ENCODE measurements at places on chromosomes 1 and 21.

DNA sequence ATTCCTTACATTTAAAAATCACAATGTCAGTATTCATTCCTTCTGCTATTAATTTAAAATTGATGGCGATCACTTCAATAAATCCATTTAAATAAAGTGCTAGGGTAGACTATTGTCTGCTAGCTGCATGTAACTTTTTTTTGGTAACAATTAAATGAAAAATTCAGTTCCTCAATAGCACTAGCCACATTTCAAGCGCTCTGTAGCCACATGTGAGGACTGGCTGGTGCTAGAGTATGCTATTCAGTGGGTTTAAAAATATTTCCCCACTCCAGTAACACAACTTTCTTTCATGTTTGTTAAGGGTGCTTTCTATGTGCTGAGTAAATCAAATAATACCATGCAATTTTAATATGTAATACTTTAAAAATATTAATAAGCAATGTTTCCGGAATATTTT, 108.2 kb downstream of the LTN1 start:
- no peak for DNase-seq

GRCh38 chr1:171762143-171762563, 19.3 kb upstream of the METTL13 start:
- no peak for DNase-seq

DNA sequence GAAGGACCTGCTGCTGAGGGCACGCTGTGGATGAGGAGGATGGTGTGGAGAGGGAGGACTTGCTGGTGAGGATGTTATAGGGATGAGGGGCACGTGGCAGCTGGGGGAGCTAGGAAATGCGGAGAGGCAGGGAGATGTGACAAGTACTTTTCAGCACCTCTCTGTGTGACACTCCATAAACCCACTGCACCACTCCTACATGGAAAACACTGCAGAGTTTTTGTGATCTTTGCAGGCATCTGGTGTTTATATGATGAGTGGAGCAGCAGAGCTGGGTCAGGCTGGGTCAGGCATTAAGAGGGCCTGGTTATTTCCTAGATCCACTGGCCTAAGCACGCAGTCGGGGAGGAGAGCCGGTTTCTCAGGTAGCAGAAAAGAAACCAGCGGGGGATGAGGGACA, 167.3 kb upstream of the COA6 start:
- DNase-seq, result no peak

GRCh38 chr1:229164836-229165735, 105.8 kb upstream of the RAB4A start:
- DNase-seq, result no peak

- no peak for DNase-seq
Observed at GRCh38 chr1:40633931-40634376, 31.5 kb downstream of the RIMS3 start.

DNA sequence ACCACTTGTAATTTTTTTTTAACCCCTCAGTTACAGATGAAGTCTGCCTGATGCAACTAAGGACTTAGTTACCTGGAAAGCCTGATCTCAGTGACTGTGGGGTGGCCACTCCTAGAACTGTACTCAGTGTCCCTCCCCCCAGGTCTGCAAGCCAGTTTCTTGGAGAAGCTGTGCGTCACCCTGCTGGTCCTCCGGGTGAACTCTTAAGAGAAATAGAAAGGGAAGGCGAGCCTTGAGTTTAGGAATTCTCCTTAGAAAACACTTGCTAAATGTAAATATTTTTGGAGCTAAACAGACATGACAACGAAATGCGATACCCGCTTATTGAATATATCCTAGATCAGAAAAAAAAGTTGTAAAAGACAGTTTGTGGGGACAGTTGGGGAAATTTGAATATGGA, 730 bp downstream of the SLC16A4 start:
- DNase-seq, result no peak

GRCh38 chr21:39020751-39021477, 162.3 kb downstream of the PSMG1 start:
- no peak for DNase-seq

DNA sequence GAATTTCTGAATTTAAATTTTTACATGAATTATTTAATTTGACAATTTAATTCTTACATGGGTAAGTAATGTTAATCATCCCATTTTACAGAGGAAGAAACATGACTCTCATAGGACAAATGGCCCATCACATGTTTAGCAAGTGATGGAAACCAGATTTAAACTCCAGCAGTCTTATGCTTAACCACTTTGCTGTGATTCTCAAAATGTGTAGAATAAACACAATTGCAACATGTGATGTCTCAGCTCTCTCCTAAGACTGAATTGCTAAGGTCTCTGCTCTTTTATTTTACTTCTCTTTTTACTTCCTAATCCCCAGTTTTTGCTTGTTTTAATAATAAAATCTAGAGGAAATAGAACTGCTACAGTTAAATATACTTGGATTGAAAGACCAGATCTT, 42.8 kb downstream of the HS2ST1 start:
- no peak for DNase-seq

- DNase-seq, result no peak
Observed at GRCh38 chr1:152343006-152343405, 16.8 kb downstream of the FLG2 start.

DNA sequence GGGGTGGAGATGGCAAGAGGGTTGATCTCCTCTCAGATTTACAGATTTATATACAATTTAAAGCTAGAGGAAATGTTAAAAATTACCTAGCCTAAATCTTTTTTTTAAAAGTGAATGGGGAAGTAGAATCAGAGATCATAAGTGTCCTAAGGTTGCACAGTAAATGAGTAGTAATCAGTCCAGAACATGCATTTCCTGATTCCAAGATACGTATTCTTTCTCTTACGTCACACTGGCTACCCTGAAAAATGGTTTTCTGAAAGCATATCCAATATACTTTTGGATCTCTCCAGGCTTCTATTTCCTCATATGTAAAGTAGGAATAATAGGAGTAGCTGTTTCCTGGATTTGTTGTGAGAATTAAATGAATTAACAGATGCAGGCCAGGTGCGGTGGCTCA, 11.7 kb downstream of the GADD45A start:
- no peak for DNase-seq

DNA sequence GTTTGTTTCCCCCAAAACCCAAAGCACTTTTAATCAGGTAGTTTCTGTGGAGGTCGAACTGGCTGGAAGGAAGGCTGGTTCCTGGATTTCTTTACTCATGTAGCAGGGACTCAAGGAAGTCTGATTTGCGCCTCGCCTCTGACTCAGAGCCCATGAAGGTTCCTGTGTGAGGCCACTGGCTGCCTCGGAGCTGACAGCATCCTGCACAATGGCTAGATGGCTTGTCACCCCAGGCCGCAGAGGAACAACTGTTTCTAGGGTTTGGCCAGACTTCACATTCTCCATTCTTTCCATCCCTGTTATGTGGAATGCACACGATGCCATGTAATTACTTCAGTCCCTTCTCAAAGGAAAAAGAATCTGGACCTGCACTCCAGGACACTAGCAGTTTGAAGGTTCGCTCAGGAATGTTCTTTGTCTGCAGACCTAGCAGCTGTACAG, 39.1 kb upstream of the PRSS38 start:
- no peak for DNase-seq

DNA sequence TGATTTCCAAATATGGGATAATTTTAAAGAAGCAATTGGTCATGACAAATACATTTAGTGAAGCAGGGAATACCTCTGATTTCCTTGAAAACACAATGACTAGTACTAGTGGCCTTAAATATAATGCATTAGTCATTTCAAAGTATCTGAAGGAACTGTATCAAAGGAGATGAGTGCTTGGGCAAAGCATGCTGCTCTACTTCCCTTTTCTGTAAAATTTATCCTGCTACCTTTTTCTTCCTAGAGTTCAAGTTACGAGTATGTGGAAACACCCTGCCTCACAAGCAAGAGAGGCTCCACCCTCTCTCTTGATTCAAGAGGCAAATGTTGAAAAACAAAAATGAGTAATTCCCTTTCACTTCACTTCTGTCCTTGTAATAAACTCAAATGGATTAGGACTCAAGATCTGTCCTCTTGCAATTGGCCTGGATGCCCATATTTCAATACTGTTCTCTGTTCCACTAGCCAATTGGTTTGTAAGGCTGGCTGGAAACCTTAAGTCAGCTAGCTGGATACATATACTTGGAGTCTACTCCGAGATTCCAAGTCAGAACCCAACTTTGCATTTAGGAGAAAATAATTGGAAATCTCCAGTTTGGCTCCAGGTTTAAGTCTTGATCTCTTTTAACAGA, 92.5 kb downstream of the CDC42BPA start:
- DNase-seq, result no peak

GRCh38 chr1:2229037-2229864, 1.1 kb downstream of the SKI start:
- no peak for DNase-seq

DNA sequence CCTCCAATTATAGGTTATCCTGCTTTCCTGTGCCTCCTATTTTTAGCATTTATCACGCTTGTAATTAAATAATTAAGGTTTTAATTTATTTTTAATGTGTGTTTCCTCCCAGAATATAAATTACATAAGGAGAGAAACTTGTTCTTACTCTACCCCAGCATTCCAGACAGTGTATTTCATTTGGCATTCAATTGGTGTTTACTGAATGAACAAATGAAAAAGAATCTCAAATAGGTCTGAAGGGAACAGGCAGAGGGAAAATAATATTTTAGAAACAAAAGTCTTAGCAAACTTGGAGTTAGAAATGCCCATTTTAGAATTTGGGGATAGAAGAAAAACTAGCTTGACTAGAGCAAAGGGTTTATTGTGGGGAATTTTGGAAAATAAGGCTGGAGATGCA, 9.9 kb upstream of the RSRP1 start:
- no peak for DNase-seq

DNA sequence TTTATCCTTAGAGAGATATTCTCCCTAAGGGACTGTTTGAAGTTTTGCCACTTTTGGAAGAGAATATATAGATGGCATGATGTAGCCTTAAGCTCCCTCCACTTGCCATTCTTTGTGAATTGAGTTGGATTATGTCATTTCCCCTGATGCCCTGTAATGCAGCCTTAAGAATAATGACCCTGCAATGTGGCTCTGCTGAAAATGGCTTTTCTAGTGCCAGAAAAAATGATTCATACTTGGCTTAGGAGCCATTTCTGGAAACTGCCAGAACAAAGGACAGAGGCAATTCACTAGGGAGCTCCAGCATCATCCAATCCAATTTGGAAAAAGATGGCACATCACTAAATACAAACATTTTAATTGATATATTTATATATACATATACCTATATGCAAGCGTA, 265.3 kb downstream of the SPATA17 start:
- DNase-seq, result no peak

- DNase-seq, result no peak
Observed at GRCh38 chr1:30271401-30272276, 451.7 kb downstream of the MATN1 start.

DNA sequence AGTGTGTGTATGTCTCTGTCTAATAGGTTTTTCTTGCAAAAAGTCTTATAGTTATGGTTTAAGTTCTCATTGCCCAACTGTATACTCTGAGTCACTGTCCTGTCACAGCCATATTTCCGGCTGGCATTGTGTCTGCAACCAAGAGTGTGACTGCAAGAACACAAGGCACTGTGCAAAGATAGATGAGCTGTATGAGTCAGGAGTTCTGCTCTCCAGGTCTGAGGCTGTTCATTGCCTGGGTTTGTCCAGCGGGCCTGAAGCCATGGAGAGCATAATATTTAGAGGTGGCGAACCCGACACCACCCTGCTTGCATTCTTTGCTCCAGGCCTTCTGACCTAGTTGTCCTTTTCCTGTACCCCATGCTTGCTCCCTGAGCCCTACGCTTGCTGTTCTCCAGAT, 50.9 kb upstream of the CNIH3 start:
- no peak for DNase-seq

GRCh38 chr1:26794391-26794790, 6.6 kb downstream of the PIGV start:
- DNase-seq, result no peak

DNA sequence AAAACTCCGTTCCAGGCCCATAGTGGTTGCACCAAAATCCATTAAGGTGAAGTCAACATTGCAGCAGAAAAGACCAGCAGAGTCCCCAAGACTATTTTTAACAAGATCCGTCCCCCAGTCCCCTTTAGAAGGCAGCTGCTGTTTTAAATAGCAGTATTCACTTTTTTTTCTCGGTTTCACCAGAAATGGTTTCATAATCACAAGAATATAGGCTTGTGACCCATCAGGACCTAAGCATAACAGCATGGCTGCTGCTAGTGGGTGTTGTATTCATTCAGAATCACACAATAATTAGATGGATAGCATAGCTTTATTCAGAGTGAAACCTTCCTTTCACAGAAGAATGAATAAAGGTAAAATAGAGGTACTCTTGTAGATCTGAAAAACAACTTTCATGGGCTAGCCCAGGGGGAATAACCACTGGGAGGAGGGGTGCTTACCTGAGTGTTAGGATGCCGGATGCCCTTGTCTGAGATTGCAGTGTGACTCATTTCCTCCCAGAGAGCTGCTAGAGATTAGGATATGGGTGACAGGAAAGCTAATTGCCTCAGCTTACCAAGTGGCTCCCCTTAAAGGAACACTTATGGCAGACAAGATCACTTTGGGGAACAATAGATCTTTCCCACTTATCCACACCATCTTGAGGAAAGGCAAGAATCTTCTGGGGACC, 35.0 kb downstream of the ACKR1 start:
- no peak for DNase-seq

DNA sequence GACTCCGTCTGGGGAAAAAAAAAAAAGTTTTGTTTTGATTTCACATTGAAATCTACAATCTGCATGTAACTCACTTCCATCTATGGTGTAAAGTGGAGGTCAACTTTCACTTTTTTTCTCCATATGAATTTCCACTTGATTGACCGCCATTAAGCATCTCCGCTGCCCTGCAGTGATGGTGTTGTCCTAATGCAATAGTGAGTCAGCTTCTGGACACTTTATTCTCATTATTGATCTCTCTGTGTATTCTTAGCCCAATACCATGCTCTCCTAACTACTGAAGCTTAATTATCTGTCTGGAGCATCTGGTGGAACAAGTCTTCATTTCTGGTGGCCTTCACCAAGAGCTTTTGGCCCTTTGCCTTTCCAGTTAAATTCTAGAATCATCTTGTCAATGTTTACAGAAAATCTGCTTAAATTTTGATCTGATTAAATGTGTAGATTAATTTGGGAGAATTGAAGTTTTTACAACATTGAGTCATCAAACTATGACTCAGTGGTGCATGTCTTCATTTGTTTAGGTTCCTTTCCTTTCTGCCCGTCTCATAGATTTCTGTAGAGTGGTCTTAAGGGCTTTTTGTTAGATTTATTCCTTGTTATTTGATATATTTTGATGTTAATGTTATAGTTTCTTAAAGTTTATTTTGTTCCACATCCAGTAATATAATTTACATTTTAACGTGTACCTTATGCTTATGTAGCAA, 181.5 kb downstream of the PRDM2 start:
- DNase-seq, result no peak

Measured in stimulated activated CD4-positive, alpha-beta T cell treated with anti-CD3 and anti-CD28 coated beads, TNF-alpha, amount 100 ng/mL, for 48 hours (primary cell).